ENCODE measurements at places on chromosomes 2 and 18. TPM values are rescaled to one million over a fixed set of nuclear protein-coding genes. Genes with fewer than 3 reads are reported as not detected.

DNA sequence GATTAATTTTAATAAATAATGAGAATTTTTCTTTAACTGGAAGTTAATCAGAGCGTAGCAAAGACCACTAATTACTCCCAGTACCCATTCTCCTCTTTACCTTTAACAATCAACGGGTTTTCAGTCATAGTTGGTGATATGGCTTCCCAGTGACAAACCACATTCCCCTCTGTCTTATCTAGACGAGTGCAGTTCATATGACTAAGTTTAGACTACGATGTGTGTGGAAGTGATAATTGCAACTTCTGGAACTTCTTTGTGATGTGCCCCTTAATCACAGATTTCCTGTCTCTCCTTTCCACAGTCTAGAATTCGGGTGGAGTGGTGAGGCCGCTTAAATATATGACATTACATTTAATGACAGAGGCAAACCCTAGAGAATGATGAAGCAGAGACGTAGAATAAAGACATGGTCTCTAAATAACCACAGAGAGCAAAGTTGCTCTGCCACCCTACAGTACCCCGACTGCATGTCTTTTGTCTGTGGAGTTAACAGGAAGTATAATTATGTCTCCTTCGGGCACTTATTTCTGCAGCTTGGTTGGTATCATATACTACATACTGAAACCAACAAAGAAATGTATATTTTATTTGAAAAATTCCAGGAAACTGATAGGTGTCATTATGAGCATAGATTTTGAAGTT, 693.3 kb upstream of the CDH7 start:
- no peak for DNase-seq

DNA sequence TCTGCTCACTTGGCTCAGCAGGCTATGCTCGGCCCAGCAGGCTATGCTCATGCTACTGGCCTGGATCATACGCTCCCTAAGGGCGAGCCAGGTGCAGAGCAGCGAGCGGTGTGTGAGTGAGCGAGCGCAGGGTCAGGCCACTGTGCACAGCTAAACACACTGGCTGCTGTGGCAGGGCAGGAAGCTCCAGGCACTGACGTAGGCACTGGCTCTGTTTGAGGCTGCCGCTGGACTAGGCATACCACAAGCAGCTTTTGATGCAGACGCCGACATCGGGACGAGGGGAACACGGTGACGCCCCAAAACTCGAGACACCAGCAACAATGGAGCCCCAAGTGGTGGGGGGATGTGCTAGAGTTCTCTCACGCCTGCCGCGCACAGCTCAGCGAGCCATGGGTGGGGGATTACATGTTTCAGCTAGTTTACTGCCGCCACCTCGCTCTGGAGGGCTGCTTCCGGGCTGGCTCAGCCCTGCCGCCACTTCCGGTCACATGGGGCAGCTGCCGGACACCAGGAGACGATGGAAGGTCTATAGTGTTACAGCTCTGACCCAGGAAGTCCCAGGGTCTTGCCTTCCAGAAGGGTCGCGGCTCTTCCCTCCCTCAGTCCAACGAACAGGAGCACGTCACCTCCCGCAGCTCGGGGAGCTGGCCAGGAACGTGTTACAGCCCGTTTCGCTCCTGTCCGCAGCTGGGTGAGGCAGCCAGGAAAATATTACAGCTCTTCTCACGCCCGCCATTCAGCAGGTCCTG, 1176.9 kb upstream of the LRRTM1 start:
- no peak for DNase-seq

DNA sequence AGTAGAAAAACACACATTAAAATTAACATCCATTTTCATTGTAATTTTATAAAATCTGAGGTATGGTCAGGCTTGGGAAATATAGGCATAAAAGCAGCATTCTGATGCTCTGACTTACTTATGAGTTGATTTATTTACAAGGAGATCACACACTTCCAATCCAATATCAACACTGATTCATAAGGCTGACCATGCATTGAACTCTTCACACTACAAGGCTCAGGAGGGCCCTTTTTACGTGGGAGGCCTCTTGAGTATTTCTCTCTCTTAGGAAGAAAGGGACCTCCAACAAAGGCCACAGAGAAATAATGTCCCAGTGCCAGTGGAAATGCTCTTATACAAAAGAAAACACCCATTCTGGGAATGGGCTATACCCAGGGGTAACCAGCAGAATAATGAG, 222.8 kb downstream of the NAPG start:
- DNase-seq = no peak

DNA sequence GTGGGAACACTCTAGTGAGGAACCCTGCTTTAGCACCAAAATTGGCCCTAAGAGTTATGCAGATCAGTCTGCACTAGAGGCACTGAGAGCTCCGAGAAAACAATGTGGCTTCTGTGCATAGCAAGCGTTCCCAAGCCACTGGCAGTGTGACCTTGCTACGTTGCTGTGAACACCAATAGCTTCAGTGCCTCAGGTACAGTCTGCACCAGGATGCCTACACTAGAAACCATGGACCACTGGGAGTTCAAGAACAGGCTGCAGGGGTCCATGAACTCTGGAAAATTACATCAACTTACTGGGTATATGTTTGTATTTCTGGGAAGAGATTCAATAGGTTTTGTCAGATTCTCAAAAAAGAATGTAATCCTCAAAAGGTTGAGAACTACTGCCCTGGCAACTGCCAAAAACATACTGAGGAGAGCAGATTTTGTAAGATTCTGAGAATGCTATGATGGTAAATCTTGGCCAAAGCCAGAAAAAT, 18.3 kb upstream of the SP3 start:
- DNase-seq = no peak

DNA sequence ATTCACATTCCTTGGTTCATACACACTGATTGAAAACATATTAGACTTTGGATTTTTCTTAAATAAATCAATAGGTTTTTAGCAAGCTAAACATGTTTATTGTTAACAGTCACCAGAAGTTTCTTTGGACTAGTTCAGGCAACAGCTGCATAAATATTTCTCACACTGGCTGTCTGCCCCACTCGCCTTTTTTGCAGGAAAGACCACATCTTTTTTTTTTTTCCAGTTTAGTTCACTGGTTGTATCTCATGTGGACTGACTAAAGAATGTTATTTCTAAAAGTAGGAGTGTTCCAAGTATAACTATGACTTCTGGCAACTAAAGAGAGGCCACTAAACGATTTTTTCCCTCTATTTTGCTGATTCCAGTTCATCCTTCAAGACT, 31.1 kb downstream of the SLC40A1 start:
- DNase-seq = no peak

DNA sequence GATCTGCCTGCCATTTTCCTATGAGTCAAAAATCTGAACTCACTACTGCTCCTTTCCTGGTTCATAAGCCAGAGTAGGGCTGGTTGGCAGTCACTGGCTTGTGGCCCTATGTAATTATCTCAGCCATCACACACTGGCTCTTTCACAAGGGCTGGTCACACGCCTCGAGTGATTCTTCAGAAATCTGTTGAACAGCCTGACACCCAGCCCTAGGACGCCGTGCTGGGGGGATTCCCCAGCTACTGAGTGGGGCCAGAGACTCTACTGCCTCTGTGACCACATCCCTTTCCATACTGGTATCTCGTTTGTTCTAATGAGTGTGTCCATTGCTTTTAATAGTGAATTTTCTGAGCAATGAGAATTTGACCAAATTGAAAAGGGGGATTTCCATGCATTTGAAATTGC, 45.8 kb upstream of the RBM44 start:
- no peak for DNase-seq

CFAP65 gene
- total RNA-seq = not detected

KIAA2012 gene
- total RNA-seq = not detected

GRCh38 chr2:120287183-120288015, 34.7 kb downstream of the RALB start:
- no peak for DNase-seq

DSG2 gene
- total RNA-seq = 32.9 TPM

MFSD2B gene
- total RNA-seq = not detected

- DNase-seq = no peak
Observed at GRCh38 chr18:77366720-77367641, 117.3 kb downstream of the GALR1 start.

SPDYA gene
- 2.0 TPM for total RNA-seq

DNA sequence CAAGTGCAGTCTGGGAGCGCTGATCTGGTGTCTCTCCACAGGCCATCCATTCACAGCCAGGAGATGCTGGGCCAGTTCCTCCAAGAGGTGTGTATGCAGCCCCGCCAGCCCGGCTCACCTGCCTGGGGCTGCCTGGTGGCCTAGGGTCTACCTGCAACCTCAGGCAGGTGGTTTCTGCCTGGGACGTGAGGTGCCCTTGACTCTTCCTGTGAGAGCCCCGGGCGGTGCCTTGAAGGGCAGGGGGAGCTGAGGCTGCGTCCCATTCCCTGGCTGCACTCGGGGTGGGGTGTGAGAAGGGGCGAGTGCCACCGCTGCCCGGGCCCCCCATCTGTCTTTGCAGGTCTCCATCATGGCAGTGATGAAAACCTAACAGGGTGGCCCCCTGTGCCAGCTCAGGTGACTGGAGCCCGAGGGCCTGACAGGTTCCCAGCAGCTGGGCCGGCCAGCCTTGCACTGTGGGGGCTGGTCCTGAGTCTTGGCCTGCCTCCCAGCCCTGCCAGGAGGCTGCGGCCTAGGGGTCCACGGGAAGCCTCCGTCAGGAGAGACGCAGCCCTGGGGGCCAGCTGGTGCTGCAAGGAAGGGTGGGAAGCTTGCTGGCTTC, 11.9 kb downstream of the CAPN10 start:
- peak; percentile 73 for DNase-seq

GRCh38 chr2:187499941-187500532, 52.0 kb upstream of the CALCRL start:
- DNase-seq = no peak

DNA sequence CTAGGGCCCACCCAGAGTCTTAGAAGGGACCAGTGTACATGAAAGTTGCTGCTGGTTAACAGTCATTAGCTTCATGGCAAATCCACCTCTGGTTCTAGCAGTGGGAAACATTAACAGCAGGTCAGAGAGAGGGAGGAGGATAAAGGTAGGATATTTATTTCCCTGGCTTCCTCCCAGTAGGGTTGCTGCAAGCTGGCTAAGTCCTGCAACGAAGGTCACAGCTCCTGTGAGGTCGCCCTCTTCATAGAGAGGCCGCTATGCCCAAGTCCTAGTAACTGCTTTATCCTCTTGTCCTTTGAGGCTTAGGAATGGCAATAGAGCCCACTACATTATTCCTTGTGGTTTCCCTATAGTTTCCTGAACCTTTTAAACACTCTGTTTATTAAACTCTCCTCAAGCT, 84.0 kb upstream of the ACSL3 start:
- no peak for DNase-seq

DNA sequence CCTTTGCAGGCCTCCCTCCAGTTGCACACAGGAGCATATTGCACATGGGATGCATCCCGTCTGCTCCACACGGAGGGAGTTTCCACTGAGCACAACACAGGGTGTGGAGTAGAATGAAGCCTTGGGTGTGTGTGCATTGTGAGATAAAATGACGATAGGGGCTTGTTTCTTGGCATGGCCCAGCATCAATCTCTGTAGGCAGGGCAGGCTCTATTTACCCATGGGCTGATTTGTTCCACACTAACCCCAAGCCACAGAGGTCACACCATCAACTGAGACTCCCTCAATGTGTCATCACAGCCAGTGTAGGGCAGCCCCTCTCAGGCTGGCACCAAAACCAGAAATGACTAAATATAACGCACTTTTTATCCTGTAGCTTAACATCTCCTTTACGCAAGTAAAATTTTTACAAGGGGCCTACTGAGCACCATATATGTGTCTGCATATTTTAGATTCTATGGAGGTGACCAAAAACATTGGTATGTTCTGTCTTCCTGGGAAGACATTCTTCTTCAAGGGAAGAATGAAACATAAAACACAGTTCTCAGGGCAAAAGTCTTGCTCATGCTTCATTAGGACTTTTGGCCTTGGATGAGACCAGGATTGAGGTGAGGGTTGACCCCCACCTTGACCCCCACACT, 2.7 kb upstream of the GKN1 start:
- no peak for DNase-seq

- DNase-seq = no peak
Observed at GRCh38 chr2:62591491-62591890, 85.5 kb upstream of the TMEM17 start.

GRCh38 chr2:239184179-239184578, 216.6 kb downstream of the HDAC4 start:
- peak; percentile 45 for DNase-seq

GRCh38 chr2:18787726-18788125, 198.4 kb upstream of the NT5C1B start:
- no peak for DNase-seq

GRCh38 chr2:36528766-36529392, 69.1 kb downstream of the FEZ2 start:
- DNase-seq = no peak

ALLC gene
- not detected for total RNA-seq

- no peak for DNase-seq
Observed at GRCh38 chr2:121455446-121455845, 75.2 kb upstream of the RNU4ATAC start.

DNA sequence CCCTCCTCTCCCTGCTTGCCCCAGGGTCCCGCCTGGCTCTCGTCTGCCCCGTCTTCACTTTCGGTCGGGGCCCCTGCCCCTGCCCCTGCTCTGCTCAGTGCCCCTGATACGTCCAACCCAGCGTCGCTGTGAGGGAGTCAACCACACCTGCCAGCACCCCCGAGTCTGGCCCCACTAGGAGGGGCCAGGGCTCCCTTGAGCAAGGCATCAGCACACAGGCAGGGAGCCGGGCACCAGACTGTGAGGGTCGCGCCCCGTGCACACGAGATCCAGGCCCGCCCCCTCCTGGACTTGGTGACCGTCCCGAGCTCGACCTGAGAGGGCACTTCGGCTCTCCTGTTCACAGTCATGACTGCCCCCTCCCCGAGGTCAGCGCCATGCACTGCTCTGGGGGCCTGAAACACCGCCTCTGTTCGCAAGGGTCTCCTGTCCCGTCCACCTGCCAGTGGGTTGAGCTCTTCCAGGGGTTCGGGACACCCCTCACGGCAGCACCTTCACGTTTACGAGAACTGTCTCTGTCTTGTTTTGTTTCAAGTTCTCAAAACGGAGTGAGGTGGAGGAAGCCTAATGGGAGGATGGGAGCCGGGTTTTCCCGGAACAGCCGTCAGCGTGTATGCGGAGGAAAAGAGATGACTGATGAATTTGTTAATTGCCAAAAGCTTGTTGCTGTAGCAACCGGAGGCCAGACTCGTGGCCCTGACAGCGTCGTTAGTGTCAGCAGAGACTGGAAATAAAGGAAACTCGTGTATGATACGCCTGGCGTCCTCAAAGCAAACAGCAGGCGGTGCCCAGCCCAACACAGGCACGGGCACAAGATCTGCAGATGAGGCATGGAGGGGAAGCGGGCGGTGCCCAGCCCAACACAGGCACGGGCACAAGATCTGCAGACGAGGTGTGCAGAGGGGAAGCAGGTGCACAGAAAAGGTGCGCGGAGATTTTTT, 48.2 kb upstream of the KCNG2 start:
- DNase-seq = peak; percentile 88

- no peak for DNase-seq
Observed at GRCh38 chr2:45533771-45534170, 77.3 kb downstream of the SRBD1 start.

DNA sequence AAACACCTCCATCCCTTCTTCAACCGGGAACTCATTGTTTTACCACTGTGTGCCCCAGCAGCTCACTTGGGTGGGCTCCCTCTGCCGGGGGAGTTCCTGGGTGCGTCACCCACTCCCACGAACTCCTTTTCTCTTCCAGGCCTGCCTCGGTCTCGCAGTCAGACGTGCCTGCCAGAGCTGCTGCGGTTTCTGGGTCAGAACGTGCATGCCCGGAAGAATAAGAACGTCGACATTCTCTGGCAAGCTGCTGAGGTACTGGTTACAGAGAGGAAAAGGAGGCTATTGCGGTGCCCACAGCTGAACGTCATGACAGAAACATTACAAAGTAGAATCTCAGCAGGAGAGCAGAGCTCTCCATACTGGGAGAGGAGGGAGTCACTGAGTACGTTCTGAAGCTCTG, 35.6 kb downstream of the COA5 start:
- DNase-seq = no peak

Data from mesenteric fat pad (tissue), 1 donor.